ENCODE measurements at places on chromosomes 7 and 10.
A peak's percentile ranks its signal among the peaks of the same experiment; 100 is the strongest.

GRCh38 chr7:125375942-125376341 lies 446.3 kb upstream of the POT1 start:
- no peak for DNase-seq

GRCh38 chr7:6218329-6218728 lies 54.1 kb downstream of the CYTH3 start:
- no peak for DNase-seq

DNA sequence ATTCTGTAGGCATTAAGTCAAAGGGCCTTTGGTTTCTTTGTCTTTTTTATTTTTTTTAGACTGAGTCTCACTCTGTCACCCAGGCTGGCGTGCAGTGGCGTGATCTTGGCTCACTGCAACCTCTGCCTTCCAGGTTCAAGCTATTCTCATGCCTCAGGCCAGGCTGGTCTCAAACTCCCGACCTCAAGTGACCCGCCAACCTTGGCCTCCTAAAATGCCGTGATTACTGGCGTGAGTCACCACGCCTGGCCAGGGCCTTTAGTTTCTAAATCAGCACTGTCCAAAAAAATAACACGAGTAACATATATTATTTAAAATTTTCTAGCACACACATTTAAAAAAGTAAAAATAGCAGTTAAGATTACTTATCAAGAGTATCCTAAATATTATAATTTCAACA lies 11.1 kb upstream of the ACSL5 start:
- DNase-seq: no peak

DNA sequence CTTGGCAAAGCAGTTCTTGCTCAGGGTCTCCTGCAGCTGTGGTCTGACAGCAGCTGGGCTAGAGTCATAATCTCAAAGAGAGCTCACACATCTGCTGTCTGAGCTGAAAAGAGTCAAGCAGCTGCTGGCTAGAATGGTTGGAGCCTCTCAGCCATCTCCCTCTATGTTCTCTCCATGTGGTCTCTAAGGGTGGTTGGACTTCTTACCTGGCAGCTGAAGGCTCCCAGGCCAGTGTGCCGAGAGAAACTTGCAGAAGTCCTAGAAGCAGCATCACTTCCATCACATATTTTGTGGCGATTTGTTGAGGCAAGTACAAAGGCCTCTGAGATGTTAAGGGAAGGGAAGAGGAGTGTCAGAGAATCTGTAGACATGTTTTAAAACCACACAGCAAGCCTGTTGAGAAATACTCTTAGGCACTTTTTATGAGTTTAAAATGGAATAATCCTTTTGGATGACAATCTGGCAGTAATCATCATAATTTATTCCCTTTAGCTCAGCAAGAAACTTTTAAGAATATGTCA lies 93.2 kb downstream of the REEP3 start:
- no peak for DNase-seq

GRCh38 chr10:119080521-119081259 lies at the start of gene EIF3A:
Gene EIF3A (minus strand): TSS chr10:119080817. CDS start chr10:119080676, 141 bp downstream.
- peak; percentile 91 for DNase-seq

GRCh38 chr7:77863860-77864259 lies 65.3 kb downstream of the PHTF2 start:
- DNase-seq: no peak

DNA sequence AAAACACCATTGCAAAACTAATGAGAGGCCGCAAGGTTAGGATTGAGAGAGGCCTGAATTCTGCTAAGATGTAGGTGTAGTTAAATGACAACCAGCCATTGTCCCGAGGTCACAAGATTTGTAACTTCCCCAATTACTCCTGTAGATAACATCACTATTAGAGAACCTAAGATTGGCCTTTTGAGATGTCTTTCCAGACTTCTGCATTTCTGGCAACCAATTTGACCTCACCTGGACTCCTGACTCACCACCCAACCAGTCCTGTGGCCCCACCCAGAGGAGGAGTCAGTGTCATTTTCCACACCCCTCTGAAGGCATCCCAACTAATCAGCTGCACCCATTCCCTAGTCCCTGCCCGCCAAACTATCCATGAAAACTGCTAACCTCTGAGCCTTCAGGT lies 115.7 kb downstream of the PRKAG2 start:
- DNase-seq: no peak

DNA sequence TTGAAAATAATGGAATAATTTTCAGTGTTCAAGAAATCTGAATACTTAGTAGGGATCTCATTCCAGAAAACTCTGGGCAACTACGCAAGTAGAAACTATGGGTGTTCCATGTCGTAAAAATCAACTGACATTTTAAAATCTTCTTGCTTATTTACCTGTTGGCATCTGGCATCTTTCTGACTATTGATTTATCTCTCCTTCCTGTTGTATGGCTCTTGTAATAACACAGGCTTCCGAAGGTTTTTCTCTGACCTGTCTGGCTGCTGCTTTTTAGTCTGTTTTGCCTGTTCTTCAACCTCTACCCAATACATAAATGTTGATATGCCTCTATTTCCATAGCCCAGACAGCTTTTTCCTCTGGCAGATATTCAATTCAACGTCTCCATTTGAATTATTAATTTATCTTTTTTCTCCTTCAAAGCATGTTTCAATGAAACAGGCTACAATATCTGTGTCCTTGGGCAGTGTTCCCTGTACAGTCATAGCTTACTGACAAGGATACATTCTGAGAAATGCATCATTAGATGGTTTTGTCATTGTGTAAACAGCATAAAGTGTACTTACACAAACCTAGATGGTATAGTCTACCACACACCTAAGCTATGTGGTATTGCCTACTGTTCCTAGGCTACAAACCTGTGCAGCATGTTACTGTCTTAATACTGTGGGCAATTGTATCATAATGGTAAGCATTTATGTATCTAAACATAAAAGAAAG lies 105.9 kb upstream of the ETV1 start:
- no peak for DNase-seq

GRCh38 chr10:125097409-125098070 lies 62.8 kb downstream of the CTBP2 start:
- no peak for DNase-seq

DNA sequence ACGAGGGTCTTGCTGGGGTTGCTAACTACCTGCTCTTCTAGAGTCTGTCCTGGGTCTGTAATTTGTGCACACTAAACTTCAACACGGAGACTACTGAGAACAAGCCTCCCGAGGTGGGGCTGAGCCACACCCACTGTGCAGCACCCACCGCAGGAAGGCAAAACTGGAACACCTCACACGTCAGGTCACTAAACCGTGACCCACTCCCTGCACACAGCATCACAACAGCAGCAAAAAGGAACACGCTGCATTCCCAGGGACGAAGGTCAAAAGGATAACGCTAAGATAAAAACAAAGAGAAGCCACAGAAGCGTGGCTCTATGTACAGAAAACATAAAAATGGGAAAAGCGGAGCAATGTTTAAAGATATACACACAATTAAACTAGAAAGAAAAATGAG lies 170.1 kb downstream of the MAD1L1 start:
- DNase-seq: no peak

DNA sequence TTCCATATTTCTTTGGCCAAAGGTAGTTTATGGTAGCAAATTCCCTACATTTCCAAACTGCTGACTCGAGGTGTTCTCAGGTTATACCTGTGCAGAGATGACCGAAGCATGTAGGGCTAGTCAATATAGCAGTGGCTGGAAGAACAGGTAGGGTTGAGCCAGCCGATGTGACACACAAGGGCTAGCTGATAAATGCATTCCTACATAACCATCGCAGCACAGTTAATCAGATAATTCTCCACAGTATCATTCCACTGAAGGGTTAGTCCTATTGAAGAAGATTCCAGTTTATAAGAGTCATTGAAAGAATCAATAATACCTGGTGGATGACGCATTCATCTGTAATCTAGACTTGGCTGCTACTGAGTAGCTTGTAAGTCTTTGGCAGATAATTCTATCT lies 220.0 kb downstream of the KIF20B start:
- no peak for DNase-seq

DNA sequence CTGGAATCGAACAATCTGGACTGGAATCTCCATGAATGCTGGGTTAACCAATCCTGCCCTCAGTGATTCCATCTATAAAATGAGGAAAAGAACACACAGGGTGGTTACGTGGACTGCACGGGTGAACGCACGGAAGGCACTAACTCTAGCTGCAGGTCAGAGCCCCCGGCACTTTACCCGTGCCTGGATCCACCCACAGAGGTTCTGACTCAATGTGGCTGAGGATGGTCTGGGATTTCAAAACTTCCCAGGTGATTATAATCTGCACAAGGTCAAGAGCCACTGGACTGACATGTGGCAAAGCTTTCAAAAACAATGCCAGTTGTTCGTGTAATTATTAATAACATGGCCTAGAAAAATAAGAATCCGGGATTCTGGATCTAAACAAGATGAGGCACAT lies 29.2 kb downstream of the KIAA1549 start:
- DNase-seq: no peak

- DNase-seq: no peak
Observed at GRCh38 chr10:22599048-22599561, 115.3 kb downstream of the PIP4K2A start.

DNA sequence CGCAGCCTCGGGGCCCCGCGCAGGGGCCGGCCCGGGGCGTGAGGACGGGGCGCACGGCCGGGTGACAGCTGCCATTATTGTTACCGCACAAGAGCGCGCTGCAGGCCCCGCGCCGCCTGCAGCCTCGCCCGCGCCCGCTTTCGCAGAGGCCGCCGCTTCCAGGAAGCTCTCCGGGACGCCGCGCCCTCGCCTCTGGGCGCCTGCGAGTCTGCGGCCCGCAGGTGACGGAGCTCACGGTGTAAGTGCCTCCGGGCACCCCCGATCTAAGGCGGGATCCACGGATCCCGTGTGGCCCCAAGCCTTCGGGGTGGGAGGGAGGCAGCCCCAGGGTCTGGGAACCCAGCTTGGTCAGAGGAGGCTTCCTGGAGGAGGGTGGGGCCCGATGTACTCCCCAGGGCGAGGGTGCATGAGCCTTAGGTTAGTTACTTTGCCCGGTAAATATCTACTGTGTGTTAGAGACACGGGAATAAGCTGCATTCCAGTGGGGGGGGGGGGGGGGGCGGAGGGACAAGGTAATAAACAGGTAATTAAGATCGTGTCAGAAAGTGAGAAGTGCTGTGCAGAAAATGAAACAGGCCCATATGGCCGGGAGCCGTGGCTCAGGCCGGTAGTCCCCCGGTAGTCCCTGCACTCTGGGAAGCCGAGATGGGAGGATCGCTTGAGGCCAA lies 638 bp downstream of the IQCE start:
- DNase-seq: peak; percentile 81

- DNase-seq: no peak
Observed at GRCh38 chr7:99156649-99157048, 12.7 kb upstream of the SMURF1 start.
